ENCODE measurements at places on chromosomes 13 and 19. TPM values are rescaled to one million over a fixed set of nuclear protein-coding genes. Genes with fewer than 3 reads are reported as not detected.

DNA sequence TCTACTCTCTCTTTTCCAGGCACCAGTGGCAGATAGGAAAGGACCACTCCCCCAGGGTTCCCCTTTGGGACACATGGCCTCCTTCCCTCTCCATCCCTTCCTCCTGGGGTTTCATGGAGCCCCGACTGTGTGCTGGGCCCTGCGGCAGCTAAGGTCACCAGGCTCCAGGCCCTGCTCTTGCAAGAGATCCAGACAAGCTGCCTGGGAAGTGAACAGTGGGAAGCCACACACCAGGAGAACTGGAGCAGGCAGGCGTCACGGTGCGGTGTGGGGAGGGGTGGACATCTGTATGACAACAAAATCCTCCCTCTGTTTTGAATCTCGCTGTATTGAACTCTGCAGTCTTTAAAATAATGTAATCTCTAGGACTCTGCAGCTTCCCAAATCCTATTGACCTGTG, 330.1 kb downstream of the UQCRFS1 start:
- H3K36me3 ChIP-seq = no peaks in the 10 kb centered on the region
- H3K4me1 ChIP-seq = no peaks in the 10 kb centered on the region
- H3K4me3 ChIP-seq = no peak overlapping the region
- H3K27ac ChIP-seq = no peak overlapping the region
- no peaks in the 10 kb centered on the region for H3K27me3 ChIP-seq

- H3K4me1 ChIP-seq = no peaks in the 10 kb centered on the region
- DNase-seq = no peak
- H3K36me3 ChIP-seq = no peaks in the 10 kb centered on the region
- H3K27ac ChIP-seq = no peak overlapping the region
- no peak overlapping the region for H3K4me3 ChIP-seq
Measured at GRCh38 chr13:58151452-58151851, 519.9 kb downstream of the PCDH17 start.

DNA sequence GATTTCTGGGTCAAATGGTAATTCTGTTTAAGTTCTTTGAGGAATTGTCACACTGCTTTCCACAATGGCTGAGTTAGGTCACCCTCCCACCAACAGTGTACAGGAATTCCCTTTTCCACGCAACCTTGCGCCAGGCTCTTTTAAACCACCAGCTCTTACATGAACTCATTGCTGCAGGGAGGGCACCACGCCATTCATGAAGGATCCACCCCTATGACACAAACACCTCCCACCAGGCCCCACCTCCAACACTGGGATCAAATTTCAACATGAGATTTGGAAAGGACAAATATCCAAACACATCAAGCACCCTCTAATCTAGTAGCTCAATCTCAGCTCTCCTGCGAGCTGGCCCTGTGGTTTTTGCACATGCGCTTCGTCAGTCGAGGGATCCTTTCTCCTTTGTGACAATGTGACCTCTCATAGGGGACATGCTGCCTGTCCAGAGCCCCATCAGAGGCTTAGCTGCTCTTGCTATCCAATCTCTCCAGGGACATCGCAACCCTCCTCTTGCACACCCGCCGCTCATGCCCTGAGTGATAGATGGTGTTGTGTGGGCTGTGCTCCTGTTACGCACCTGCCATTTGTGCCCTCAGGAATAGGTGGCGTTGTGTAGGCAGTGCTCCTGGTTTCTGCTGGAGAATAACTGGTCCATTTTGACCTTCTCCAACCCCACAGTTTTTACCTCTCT, 328.0 kb downstream of the UQCRFS1 start:
- DNase-seq = no peak
- no peaks in the 10 kb centered on the region for H3K36me3 ChIP-seq
- H3K4me3 ChIP-seq = no peak overlapping the region
- H3K27ac ChIP-seq = no peak overlapping the region
- H3K4me1 ChIP-seq = no peaks in the 10 kb centered on the region
- H3K27me3 ChIP-seq = peaks cover 9% of the 10 kb centered on the region

Gene VSTM2B
- total RNA-seq = not detected

Gene GPC5
- total RNA-seq = 0.28 TPM

- H3K27ac ChIP-seq = no peak overlapping the region
- no peaks in the 10 kb centered on the region for H3K4me1 ChIP-seq
- DNase-seq = no peak
- H3K27me3 ChIP-seq = no peaks in the 10 kb centered on the region
Measured at GRCh38 chr13:41137241-41137640, 4.6 kb upstream of the KBTBD6 start.

- H3K27ac ChIP-seq = no peak within 1 kb of the TSS
- no peak for DNase-seq
- H3K36me3 ChIP-seq = no peaks in the 10 kb centered on the region
- H3K4me1 ChIP-seq = no peaks in the 10 kb centered on the region
- peaks cover 72% of the 10 kb centered on the region for H3K27me3 ChIP-seq
- no peak within 1 kb of the TSS for H3K4me3 ChIP-seq
Measured at GRCh38 chr19:840519-841206, at the start of gene PRTN3. Gene PRTN3, plus strand, starts transcription at chr19:840999. Its CDS starts 10 bp downstream, at chr19:841009.

- no peak for DNase-seq
- H3K4me3 ChIP-seq = no peak overlapping the region
- H3K4me1 ChIP-seq = no peaks in the 10 kb centered on the region
- H3K27me3 ChIP-seq = no peaks in the 10 kb centered on the region
Measured at GRCh38 chr19:44687888-44688287, 11.1 kb upstream of the CEACAM16 start.

DNA sequence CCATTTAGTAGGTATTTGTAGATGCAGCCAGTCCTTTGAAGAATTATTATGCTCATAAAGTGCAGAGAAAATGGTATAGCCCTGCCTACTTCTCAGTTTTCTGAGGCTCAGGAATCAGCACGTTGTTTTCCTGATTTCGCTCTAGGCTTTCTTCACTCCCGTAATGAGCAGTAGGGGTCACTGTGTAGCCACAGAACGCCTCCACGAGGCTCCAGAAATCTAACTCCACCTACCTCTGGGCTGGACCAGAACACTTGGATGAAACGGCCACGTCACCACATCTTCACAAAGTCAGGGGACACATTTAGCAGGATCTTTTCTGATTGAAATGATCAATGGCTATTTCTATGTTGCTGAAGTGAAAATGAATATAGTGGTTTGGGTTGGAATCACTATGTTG, 49.8 kb upstream of the GTF3A start:
- H3K4me1 ChIP-seq = no peaks in the 10 kb centered on the region
- peak; percentile 40 for DNase-seq
- no peaks in the 10 kb centered on the region for H3K36me3 ChIP-seq
- no peak overlapping the region for H3K27ac ChIP-seq

- no peak for DNase-seq
- no peaks in the 10 kb centered on the region for H3K27me3 ChIP-seq
- no peaks in the 10 kb centered on the region for H3K4me1 ChIP-seq
- H3K36me3 ChIP-seq = peaks cover 56% of the 10 kb centered on the region
- no peak overlapping the region for H3K4me3 ChIP-seq
- no peak overlapping the region for H3K27ac ChIP-seq
Measured at GRCh38 chr13:27259831-27260230, 8.5 kb downstream of the RPL21 start.

Gene TGFBR3L
- 0.19 TPM for total RNA-seq

Gene IGFL1
- total RNA-seq = 0.99 TPM

- no peak overlapping the region for H3K4me3 ChIP-seq
- no peak overlapping the region for H3K27ac ChIP-seq
- no peaks in the 10 kb centered on the region for H3K36me3 ChIP-seq
- DNase-seq = no peak
- H3K27me3 ChIP-seq = no peaks in the 10 kb centered on the region
Measured at GRCh38 chr13:96684469-96684868, 309.8 kb downstream of the OXGR1 start.

Gene C5AR2
- total RNA-seq = 0.52 TPM

GRCh38 chr13:111577208-111577828, 256.9 kb downstream of the TEX29 start:
- no peaks in the 10 kb centered on the region for H3K36me3 ChIP-seq
- no peak for DNase-seq

DNA sequence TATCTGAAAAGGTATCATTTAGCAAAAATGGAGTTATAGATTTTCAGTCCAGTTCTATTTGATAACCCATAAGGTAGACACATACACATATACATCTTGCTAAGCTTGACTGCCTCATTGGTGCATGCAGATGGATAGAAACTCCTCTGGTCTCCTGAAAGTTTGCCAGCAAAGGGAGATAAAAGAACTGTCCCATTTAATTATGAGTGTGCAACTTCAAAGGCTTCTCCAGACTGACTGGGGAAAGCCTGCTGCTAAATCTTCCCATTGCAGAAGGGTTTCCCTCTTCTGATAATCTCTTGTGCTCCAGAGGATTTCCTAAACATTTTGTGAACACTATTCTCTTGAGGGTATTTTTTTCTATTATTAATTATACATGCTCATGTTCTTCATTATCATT, 131.9 kb downstream of the ITGBL1 start:
- DNase-seq = no peak
- no peaks in the 10 kb centered on the region for H3K36me3 ChIP-seq
- H3K27me3 ChIP-seq = no peaks in the 10 kb centered on the region

GRCh38 chr19:50512112-50512998, 1.4 kb downstream of the ASPDH start:
- no peak overlapping the region for H3K4me3 ChIP-seq
- H3K27ac ChIP-seq = no peak overlapping the region
- H3K4me1 ChIP-seq = peaks cover 13% of the 10 kb centered on the region
- peaks cover 2% of the 10 kb centered on the region for H3K27me3 ChIP-seq
- H3K36me3 ChIP-seq = no peaks in the 10 kb centered on the region

Gene NAPSA
- total RNA-seq = 0.94 TPM

DNA sequence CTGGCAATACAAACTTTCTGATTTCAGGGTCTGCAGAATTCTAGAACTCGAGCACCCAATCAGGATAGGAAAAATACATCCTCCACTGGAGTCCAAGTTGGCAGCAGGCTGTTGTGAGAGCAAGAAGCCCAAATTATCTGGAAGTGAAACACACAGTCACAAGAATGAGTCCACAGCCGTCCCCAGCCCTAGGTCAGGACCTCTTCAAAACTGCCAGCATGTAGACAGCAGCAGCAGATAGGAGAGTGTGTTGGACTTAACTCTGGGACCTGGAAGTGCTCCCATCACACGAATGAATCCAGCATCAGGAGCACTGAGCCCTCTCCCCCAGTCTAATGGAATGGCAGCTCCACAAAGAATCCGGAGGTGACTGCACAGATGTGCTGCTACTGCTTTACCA, 420.7 kb downstream of the OXGR1 start:
- no peak overlapping the region for H3K4me3 ChIP-seq
- no peaks in the 10 kb centered on the region for H3K27me3 ChIP-seq
- H3K36me3 ChIP-seq = no peaks in the 10 kb centered on the region

DNA sequence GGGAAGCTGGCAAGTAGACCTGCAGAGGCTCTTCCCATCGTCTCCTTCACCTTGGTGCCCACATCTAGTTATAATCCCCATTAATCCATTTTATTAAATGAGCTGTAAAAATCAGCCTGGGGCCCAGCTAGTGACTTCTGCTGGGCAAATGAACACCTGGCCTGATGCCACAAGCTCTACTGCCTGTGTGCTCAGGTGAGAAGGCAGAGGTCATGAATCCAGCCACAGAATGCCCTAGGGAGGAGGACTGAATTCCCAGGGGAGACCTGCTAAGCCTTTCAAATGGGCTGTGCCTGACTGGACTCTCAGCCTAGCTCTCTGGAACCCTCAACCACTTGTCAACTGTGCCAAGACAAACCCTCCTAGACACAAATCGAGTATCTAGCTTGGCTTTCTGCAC, 74.0 kb downstream of the PDS5B start:
- no peak overlapping the region for H3K27ac ChIP-seq
- no peaks in the 10 kb centered on the region for H3K27me3 ChIP-seq
- H3K4me1 ChIP-seq = no peaks in the 10 kb centered on the region
- H3K36me3 ChIP-seq = peaks cover 7% of the 10 kb centered on the region
- no peak overlapping the region for H3K4me3 ChIP-seq

- no peaks in the 10 kb centered on the region for H3K4me1 ChIP-seq
- H3K27ac ChIP-seq = no peak overlapping the region
- DNase-seq = no peak
- no peak overlapping the region for H3K4me3 ChIP-seq
- peaks cover 39% of the 10 kb centered on the region for H3K27me3 ChIP-seq
Measured at GRCh38 chr19:53942001-53942786, 20.5 kb upstream of the CACNG8 start.

GRCh38 chr19:15248106-15248505, 15.9 kb upstream of the EPHX3 start:
- H3K4me1 ChIP-seq = no peaks in the 10 kb centered on the region
- no peak overlapping the region for H3K4me3 ChIP-seq
- H3K27me3 ChIP-seq = no peaks in the 10 kb centered on the region
- no peak for DNase-seq
- H3K36me3 ChIP-seq = peaks cover 97% of the 10 kb centered on the region

DNA sequence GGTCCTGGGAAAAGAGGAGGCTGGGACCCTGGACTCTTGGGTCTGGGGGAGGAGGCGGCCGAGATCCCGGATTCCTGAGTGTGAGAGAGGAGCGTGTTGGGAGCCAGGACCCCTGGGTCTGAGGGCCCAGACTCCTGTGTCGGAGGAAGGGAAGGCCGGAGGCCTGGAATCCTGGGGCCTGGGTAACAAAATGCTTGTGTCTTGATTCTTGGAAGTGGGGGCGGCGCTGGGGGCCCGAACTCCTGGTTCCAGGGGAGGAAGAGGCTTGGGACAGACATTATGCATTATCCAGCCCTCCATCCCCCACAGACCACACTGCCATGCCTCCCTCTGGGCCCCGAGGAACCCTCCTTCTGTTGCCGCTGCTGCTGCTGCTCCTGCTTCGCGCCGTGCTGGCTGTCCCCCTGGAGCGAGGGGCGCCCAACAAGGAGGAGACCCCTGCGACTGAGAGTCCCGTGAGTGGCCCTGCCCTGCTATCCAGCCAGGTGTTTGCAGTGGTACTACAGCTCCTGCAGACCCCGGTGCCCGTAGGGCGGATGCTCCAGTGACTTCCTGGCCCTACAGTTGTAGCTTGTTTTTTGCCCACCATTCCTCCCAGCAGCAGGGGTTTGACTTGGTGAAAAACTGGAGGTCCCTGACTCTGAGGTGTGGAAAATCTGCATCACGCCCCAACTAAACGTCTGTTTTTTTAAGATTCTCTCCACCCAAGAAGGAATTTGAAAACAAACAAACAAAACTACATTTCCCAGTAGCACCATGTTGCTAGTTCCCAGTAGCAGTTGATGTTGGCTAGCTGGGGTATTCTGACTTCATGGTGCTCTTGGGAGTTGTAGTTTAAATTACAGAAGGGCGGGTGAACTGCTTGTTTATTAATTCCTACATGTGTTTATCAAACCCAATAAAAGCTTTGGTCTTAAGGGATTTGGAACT, 630 bp downstream of the NUCB1 start:
- peaks cover 10% of the 10 kb centered on the region for H3K36me3 ChIP-seq
- peak overlapping the region; percentile 91 for H3K27ac ChIP-seq
- peaks cover 20% of the 10 kb centered on the region for H3K27me3 ChIP-seq
- peak; percentile 31 for DNase-seq

DNA sequence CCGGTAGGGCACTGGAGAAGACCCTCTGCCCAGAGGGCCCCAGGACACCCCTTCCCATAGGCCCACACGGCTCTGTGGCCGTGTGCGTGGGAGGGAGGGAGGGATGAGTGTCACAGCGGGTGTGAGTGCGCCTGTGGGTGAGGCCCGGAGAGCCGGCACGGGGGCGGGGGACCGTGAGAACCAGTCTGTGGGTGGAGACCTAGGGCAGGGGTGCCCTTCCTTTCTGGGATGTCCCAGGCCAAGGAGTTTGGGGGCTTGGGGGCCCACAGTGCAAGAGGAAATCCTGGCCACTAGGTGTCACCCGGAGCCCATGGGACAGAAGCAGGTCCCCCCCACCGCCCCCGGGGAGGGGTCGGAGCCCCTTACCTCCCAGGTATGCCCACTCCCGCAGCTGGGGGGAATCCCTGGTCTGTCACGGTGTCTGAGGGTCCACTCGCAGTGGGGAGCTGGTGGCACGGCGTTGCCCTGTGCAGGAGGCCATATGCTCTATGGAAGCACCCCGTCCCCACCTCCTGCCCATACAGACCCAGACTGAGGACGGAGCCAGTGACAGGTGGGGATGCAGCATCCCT, 16.0 kb upstream of the SLC7A10 start:
- H3K27ac ChIP-seq = no peak overlapping the region
- H3K27me3 ChIP-seq = no peaks in the 10 kb centered on the region
- no peak overlapping the region for H3K4me3 ChIP-seq
- no peaks in the 10 kb centered on the region for H3K4me1 ChIP-seq
- no peaks in the 10 kb centered on the region for H3K36me3 ChIP-seq
